ENCODE measurements at places on chromosomes 5 and 9.

DNA sequence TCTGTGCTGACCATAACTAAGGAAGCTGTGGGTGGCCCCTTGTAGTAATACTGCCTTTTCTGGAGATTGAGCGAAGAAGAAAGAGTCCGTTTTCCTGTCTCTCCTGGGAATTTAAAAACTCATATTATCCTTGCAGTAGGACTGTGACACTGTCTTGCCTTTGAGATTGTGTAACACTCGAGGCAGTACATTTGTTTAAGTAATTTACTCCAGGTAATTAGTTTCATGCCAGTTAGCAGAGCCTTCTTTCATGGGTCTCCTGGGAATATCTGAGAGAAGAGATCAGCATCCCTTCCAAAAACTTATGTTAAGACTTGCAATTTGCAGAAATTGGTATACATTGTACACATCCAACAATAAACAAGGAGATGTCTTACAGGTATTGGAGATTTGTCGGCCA lies 405.6 kb downstream of the DMRT2 start:
- DNase-seq: no peak

DNA sequence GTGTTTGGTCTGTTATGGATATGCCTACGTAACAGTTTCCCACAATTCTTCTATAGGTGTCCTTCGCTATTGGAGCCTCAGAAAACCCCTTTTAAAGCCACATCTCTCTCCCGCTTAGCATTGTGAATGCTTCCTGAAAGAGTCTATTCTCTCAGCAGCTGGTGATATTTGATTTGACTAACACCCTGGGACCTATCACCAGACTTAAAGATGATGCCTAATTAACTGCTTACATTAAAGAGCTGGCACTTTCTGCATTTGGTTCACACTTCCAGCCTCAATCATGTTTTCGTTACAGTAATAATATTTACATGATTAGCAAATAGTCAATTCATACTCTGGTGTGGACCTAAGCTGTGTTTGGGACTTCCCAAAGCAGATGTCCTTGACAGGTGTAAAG lies 90.1 kb upstream of the VLDLR start:
- DNase-seq: no peak

DNA sequence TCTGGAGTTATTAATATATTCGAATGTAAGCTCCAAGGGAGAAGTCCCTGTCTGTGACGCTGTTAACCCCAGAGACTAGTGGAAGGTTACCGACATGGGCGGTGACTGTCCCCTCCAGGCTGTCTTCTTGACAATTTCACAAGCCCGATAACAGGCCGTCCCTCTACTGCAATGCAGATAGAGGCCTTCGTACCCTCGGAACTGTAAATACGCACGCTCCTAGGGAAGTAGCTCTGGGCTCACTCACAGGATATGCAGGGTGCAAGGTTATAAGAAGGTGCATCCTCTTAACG lies 680 bp upstream of the RFK start:
- peak; percentile 83 for DNase-seq

- DNase-seq: no peak
Measured at GRCh38 chr9:126329476-126330275, 3.0 kb downstream of the MVB12B start.

- peak; percentile 13 for DNase-seq
Measured at GRCh38 chr9:38621434-38622287, 1.3 kb upstream of the ANKRD18A start.

GRCh38 chr9:101365181-101365580 lies 19.6 kb downstream of the BAAT start:
- no peak for DNase-seq

DNA sequence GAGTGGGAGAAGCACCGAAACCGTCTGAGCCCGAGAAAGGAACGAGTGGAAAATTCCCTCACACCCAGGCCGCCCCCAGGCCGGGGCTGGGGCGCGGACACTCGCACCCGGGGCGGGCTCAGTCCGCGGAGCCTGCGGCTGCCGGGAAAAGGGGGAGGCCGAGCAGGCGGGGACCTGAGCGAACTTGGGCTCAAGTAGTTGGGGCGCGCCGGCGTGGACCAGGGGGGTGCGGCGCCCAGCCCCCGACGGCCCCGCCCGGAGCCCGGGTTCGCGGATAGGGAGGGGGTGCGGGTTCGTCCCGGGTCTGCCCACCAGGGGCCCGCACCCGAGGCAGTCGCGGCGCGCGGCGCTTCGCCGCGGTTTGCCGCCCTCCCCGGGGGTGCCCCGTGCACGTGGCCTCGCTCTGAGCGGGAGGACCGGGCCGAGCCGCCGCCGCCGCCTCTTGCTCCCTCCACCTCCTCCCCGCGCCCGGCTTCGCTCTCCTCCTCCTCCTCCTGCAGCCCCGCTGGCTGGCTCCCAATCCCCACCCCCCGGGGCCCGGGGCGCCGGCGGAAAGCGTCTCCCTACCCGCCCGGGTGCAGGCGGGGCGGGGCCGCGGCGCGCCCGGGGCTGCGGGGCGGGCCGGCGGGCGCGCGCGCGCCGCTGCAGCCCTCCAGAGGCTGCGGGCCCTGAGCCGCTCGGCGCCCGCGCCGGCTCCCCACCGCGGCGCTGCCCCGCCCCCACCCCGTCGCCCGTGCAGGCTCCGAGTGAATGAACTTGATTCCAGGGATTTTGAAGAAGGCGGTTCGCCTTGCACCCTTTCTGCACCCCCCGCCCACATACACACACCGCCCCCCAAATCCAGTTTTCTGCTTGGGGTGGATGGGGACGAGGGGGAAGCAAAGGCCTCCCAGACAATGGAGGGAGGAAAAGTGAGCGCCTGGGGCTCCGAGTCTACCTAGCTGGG lies 1.3 kb upstream of the NFIB start:
- DNase-seq: peak; percentile 82

DNA sequence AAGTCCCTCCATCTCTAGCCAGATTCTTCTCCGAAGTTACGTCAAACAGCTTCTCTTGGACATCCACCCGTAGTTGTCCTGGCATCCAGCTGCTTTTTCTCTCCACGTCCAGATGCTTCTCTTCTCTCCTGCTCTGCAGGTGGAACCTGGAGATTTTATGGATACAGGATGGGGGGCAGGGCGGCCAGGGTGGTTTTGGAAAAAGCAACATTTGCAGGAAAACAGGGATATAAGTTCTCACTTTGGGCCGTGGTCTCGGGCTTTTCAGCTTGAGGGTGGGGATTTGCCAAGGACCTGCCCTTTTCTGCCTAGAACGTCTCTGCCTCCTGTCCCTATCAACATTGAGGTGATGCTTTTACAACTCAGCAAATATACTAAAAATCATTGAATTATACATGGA lies 1941.6 kb upstream of the C9orf72 start:
- no peak for DNase-seq

- no peak for DNase-seq
Measured at GRCh38 chr9:20030671-20031070, 241.8 kb upstream of the SLC24A2 start.

GRCh38 chr5:89697581-89697980 lies 712.0 kb downstream of the CETN3 start:
- peak; percentile 40 for DNase-seq

Data from NCI-H748 treated with DMSO at 0.1 percent for 48 hours (cell line).